ENCODE measurements at places on chromosomes 7 and 10. TPM values are rescaled to one million over a fixed set of nuclear protein-coding genes. Genes with fewer than 3 reads are reported as not detected.

- no peak for DNase-seq
Measured at GRCh38 chr7:81014266-81014665, 95.4 kb upstream of the SEMA3C start.

DNA sequence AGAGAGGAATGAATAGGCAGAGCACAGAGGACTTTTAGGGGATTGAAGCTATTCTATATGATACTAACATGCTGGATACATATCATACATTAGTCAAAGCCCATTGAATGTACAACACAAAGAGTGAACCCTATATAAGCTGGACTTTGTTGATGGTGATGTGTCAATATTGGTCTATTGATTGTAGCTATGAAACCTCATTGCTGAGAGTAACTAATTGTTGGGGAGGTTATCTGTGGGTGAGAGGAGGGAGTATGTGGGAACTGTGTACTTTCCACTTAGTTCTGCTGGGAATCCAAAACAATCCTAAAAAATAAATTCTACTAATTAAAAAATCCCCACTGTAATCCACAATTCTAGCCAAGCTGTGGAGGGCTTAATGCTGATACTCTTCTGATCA, 22.0 kb upstream of the CYP2C9 start:
- DNase-seq = no peak

Gene KLLN
- total RNA-seq = 2.2 TPM

Gene NEBL
- not detected for total RNA-seq

Gene NKX2-3
- not detected for total RNA-seq

DNA sequence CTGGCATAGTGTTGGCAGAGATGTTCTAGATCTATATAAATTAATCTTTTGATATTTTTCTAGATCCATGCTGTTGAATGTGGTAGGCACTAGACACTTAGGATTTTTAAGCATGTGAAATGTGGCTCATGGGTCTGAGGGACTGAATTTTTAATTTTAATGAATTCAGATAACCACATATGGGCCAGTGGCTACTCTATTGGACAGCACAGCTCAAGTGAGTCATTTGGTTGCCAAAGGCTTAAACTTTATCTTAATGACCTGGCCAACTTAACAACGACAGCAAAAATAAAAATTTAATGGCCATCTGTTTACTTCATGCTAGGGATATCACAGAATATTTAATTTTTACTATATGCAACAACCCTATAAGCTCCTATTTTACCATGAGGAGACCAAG, 61.4 kb downstream of the CDK14 start:
- DNase-seq = no peak

GRCh38 chr7:82057476-82057875, 287.6 kb upstream of the HGF start:
- no peak for DNase-seq

DNA sequence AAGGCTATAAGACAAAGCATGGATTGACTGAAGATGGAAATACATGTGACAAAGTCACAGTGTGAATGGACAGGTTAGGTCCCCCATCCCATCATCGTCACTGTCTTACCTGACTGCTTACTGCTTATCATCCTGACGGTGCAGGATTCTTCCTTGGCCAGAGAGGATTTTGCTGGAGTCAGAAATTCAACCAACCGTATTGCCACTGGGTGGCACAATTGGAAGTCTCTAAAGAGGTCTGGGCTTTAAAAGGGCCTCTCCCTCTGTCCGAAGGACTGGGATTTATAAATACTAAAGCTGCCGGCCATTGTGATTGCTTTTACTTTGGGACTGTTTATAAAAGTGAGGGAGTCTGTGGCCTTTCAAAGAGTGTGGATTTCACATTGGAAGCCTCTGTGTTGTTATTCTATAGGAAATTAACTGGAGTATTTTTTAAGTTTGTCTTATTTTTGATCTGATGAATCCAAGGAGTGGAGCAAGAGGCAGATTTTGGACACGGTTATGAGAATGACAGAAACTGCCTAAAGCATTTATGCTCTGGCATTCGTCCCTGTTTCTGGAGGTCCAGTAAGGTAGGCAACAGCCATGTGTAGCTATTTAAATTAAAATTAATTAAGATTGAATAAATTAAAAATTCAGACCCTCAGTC, 113.3 kb upstream of the CREB5 start:
- DNase-seq = no peak

GRCh38 chr10:103852856-103853255, 2.5 kb downstream of the SH3PXD2A start:
- no peak for DNase-seq

DNA sequence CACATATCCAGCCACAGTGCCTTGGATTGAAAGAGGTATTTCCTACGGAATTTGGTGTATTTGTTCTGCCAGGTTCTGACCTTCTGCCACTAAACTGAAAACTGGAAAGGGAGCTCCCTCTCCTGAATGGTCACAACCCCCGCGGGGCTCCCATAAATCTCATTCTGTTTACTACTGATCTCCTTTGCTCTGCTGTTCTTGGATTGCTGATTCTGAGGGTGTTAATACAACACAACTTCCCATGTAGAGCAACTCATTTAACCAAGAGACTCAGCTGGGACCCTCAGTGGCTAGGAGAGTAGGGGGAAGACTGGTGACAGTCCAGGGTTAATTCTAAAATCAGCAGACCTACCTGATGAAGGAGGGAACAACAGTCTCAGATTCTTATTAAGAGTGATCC, 662.9 kb downstream of the INHBA start:
- DNase-seq = no peak

- DNase-seq = no peak
Measured at GRCh38 chr10:70828923-70829322, 13.2 kb downstream of the SGPL1 start.

GRCh38 chr7:134084488-134085144, 42.5 kb upstream of the LRGUK start:
- DNase-seq = peak; percentile 49

Gene DPYSL4
- 0.22 TPM for total RNA-seq

DNA sequence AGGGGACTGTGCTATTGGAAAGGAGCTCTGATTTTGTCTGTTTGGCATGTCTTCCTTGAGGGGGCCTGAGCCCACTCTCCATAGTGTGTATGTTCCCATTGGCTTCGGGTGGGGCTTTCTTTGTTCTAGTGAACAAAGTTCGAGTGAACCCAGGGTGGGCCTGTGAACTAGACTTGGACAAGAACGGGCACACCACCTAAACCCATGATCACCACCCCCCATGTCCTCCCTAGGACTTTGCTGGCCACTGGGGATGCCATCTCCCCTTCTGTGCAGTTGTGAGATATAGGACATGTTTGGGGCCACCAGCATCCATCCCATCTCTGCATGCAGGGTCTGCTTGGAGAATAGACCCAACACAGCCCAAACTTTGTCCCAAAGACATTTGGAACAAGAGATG, 195.5 kb upstream of the LYZL2 start:
- DNase-seq = no peak

Gene IL2RA
- total RNA-seq = 52.7 TPM

DNA sequence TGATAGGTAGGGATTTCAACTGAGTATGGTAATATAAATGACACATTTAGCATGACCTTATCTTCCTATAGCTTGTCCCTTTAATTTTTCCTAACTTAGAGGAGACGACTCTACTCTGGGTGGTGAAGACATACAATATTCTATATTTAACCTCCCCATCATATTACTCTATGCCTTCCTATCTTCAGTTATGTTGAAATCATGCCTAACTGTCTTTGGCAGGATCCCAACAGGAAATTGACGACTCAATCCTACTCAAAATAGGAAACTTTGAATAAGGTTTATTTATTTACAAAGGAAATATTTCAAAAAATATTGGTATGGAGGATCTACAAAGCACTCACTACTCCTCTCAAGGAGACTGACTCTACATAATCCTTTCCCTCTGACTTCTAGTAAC, 24.1 kb upstream of the SEMA3A start:
- DNase-seq = no peak

Gene SHTN1
- not detected for total RNA-seq

GRCh38 chr7:32218154-32218467, 147.9 kb upstream of the PDE1C start:
- no peak for DNase-seq

DNA sequence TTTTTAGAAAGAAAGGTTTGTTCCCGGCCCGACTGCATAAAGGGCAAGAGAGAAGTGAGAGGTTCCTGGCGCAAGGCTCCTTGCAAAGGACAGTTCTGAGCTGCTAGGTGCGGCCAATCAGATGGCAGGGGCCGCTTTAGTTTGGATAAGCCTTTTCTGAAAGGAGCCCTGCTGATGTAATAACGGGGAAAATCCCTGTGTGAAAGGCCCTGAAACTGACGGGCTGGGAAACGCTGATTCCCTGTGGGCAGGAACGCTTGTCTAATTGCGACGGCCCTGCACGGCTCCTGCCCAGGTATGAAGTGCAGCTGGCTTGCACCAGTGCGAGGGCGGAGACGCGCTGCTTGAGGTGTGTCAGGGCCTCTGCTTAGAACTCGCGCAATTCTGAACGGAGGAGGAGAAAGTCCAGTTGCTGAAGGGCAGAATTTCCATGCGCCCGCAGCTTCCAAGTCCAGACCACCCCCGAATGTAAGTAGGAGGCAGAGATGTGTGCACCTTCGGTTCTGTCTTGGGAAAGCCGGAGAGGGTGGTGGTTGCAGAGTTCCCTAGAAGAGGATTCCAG, 30.5 kb downstream of the TACC2 start:
- DNase-seq = no peak

DNA sequence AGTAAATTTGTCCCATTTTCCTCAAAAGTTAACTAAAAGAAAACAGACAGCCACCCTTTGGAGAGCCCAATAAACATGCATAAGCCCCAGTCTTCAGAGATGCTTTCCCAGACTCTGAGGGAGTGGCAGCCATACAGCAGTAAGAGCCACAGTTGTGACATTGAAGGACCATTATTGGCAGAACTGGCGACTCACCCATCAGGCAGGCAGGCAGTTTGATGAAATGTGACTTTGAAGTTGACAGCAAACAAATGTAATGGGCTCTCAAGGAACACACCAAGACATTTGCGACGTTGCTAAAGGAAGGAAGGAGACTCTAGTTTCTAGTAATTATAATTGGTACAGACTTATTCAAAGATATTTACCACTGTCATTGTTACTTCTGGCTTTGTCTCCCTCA, 287.5 kb upstream of the PHYHIPL start:
- no peak for DNase-seq

Gene C10orf105
- total RNA-seq = not detected

DNA sequence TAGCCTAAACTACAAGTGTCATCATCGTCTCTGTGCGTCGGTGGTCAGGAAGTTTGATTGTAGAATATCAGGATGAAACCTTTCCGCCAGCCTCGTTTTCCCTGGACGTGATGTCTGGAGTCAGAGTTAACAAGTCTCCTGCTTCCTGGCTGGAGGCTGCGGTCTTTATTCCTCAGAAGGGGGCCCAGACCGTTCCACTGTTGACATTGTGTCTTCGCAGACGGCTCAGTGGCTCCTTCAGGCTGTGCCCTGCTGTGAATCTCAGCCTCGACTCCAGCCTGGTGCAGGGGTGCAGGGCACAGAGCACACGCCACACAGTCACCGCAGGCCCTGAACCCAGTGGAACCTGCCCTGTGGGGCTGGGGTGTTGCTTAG, 37.2 kb upstream of the INSIG1 start:
- no peak for DNase-seq

GRCh38 chr7:85685901-85686300, 499.0 kb upstream of the SEMA3D start:
- DNase-seq = no peak

- no peak for DNase-seq
Measured at GRCh38 chr10:6493521-6494441, 86.3 kb downstream of the PRKCQ start.

DNA sequence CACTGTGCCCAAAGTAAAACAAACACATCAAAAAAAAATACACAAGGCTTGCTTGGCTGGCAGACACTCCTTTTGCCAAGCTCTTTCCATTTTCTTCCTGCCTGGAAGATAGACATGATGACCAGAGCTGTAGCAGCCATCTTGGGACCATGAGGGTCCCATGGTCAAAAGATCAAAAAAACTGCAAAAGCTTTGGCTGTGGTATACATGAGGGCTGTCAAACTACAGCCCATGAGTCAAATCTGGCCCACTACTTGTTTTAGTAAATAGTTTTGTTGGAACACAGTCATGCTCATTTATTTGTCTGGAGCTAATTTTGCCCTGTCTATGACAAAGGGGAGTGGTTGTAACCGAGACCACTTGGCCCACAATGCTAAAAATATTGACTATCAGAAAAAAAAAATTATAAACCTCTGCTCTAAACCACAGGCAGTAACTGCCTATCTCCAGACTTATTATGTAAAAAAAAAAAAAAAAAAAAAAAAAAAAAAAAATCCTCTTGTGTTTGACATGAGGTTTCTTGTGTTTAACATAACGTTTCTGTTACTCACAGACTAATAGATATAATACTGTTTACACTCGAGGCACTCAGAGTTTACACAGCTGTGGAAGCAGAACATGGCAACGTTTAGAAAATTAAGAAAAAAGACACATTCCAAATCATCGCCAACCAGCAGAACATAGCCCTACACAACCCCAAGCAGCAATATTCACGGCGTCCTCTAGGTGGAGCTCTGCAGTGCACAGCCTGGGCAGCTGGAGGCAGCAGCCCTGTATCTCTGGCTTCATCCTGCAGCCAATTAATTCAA, 36.9 kb downstream of the ASB13 start:
- DNase-seq = peak; percentile 85

DNA sequence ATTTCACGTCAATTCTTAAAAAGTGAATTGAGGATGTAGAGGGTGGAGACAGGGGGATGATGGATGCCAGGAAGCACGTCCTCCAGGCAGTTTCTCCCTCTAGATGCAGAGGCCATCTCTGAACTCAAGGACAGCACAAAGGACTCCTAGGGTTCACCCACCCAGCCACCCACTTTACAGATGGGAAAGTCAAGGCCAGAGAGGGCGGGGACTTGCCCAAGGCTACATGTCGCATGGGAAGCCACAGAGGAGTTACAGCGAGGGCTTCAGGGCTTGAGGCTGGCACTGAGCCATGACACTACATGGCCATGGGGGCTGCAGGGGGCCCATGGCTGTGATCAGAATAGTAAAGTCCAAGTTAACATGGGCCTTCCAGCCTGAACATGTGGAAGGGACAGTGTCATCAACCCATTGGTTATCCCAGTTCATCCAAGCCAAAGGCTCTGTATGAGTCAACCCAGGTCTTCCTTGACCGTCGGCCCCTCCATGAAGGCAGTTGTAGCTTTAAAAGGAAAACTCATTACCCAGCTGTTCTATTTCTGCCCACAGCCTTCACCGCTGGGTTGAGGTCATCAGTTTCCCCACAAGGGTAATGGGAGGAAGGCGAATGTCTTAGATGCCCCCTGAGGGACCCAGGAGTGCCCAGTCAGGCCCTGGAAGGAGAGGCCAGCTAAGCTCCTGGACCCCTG, 24.3 kb upstream of the KPNA7 start:
- no peak for DNase-seq

- DNase-seq = no peak
Measured at GRCh38 chr7:30750683-30751650, 968 bp upstream of the INMT start.

DNA sequence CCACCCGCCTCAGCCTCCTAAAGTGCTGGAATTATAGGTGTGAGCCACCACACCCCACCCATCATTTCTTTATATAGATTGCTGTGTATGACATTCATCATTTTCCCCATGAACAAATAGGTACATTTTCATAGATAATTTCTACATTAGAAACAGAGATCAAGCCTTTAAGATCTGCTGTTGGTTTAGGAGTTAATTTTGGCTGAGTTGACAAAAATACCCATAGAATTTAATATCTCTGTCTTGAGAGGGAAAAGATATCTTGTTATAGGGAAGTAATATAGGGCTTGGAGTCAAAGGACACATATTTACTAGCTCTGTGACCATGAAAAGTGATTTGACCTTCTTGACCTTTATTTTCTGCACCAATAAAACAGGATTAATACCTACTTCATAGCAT, 51.8 kb downstream of the LRMDA start:
- no peak for DNase-seq

Gene NRCAM
- total RNA-seq = 4.6 TPM
